ENCODE measurements at places on chromosomes 3 and 15.

- DNase-seq, result peak; percentile 16
Observed at GRCh38 chr15:47796830-47797229, 79.5 kb downstream of the SEMA6D start.

GRCh38 chr3:189338366-189338765 is 166.6 kb downstream of the TPRG1 start:
- DNase-seq, result peak; percentile 42

GRCh38 chr15:60961541-60962485 is 267.3 kb downstream of the RORA start:
- peak; percentile 47 for DNase-seq

DNA sequence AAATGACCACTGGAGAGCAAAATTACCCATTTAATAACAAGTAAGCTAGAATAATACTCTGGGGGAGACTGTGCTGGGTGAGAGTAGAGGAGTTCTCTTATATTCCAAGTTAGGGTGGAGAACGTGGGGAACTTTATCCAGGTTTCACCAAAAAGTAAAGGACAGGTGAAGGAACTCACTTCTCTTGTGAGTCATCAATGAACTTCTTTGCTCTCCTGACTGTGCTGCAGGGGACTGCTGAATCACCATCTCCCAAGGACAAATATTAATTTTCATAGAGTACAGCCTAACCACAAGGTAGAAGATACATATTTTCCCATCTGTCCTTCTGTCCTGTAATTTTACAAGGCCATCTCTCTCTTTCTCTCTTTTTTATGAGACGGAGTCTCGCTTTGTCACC is 8.3 kb upstream of the PDCD6IP start:
- DNase-seq, result no peak

DNA sequence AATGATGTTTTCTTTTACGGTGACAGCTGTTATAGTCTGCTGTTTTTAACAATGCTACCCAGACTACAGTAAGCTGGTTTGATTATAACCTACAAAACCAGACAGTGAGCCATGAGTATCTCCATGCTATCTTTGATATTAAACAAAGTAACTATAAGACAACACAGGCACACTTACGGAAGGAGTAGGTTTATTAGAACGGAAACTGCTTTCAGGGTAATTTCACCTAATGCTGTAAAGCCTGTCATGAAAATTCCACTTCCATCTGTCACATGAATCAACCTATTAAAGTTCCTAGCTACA is 33.0 kb downstream of the VPS13C start:
- no peak for DNase-seq

DNA sequence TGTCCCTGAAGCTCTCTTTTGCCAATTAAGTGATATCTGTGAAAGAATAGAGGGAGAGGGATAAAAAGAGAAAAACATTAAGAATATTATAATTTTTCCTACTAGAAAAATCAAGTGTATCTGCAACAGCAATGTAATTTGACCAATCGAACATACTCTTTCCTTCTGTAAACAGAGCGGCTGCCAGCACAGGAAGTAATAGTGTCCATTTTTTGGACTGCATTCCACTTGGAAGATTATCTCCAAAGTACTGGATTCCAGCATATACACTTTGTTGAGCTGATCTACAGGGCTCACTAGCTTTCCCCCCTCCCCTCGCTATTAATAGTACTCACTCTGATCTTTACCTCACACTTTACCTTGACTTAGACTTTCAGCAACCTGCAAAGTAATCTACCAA is 90.4 kb downstream of the SUCLG2 start:
- no peak for DNase-seq

- no peak for DNase-seq
Observed at GRCh38 chr3:49470714-49471420, 800 bp downstream of the DAG1 start.

GRCh38 chr15:43931119-43931518 is 104.3 kb downstream of the WDR76 start:
- peak; percentile 48 for DNase-seq

- DNase-seq, result no peak
Observed at GRCh38 chr3:122915300-122916055, 112.1 kb downstream of the SEMA5B start.

DNA sequence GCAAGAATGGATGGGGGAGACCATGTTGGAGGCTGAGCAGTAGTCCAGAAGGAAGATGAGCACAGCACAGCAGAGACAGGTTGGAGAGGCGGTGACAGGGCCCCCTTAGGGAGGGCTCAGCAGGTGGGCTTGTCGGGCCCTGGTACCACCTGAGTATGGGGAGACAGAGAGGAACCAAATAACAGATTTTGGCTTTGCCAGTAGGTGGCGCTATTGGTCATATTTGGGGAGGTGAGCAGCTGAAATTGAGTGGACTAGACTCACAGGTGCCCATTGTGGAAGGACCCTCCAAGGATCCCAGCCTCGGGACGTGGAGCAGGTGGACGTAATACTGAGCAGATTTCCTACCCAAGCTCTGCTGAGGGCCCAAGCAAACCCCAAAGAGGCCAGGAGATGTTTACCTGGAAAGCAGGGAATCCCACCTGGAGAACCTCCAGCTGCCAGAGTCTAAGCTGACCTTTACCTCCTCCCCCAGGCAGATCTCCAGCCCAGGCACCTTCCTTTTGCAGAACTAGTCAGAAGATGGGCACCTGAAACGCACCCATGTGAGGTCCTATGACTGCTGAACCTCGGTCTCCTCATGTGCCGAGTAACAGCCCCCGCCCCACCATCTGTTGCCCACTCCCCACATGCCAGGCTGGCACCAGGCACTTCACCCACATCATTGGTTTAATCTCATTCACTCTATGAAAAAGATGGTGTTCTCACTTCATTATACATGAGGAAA is 24.6 kb upstream of the CORO2B start:
- peak; percentile 66 for DNase-seq

- no peak for DNase-seq
Observed at GRCh38 chr3:50830451-50830850, 155.7 kb downstream of the DOCK3 start.

DNA sequence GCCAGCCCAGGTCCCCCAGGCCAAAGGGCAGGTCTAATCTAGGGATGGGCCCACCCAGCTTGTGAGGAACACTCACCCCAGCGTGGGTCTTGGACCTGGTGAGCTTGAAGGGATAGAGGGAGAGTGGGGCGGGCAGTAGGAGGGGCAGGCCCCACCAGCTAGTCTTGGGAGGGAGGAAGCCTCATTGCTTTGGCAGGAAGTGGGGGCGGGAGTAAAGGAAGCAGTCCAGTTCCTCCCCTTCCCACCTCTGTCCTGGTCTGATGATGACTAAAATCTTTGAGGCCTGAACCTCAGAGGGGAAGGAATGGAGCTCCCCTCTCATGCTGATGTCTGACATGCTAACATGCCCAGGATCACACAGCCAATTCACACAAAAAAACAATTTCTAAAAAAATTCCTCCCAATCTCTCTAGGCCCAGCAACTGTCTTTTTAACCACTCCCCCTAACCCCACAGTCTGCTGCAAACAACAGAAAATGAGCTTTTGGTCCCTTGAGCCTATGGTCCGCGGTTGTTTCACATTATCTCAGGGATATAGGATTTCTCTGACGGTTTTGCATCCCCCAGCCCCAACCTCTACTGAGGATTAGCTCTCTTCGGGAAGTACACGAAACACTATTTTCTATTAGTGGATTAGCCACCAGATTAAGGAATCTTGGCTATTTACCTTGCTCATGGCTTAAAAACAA is 30.7 kb upstream of the DUSP7 start:
- DNase-seq, result no peak

GRCh38 chr15:90207252-90207651 is 6.1 kb downstream of the SEMA4B start:
- no peak for DNase-seq

GRCh38 chr3:17032407-17033034 is 147.8 kb downstream of the PLCL2 start:
- DNase-seq, result no peak

- DNase-seq, result no peak
Observed at GRCh38 chr3:194161131-194162045, 25.4 kb downstream of the HES1 start.

DNA sequence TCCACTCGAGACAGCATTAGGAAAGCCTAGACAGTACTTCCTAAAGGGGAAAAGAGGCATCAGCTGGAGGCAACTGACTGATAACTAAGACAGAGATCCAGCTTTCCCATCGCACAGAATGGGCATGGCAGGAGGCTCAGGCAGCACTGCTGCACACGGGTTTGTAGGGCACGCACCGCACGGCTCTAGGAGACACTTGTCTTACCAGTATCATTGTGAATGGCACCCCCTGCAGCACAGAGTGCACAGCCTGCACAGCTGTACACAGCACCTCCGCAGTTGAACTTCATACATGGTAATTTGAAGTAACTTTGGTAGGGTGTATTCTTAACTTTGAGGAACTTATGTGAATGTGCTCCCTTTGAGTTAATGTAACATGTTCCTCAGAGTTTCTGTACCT is 281.6 kb downstream of the PLCL2 start:
- DNase-seq, result no peak

- DNase-seq, result no peak
Observed at GRCh38 chr3:148582126-148582525, 115.6 kb upstream of the AGTR1 start.

- no peak for DNase-seq
Observed at GRCh38 chr3:53555068-53555588, 60.7 kb downstream of the CACNA1D start.

GRCh38 chr3:150458001-150458400 is 49.9 kb downstream of the TSC22D2 start:
- no peak for DNase-seq

DNA sequence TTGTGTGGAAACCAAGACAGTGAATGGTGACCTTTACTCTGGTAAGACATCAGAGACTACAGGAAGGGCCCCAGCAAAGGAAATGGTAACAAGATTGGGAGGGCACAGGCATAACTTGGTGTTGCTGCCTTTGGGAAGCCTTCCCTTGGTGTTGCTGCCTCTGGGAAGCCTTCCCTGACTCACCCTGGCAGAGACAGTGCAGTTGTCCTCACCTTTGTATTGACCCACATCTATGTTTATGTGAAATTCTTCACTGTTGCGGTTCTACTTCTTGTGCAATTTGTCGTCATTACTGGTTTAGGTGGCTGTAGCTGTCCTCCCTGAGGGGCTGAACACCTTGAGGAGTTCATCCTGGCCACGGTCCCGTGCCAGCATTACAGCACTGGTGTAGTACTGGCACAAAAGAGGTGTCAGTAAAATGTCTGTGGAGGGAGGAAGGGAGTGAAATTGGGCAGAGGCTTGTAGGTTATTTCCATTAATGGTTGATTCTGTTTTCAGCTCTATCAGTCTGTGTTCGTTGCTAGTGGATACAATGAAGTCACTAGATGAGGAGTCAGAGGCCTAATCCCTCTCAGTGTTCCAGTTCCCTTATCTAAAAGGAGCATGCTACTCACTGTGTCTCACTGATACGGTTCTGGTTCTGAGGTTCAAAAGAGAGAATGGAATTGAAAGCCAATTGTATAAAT is 21.6 kb downstream of the IFT122 start:
- no peak for DNase-seq

- no peak for DNase-seq
Observed at GRCh38 chr15:86691091-86691663, 611.5 kb downstream of the AGBL1 start.

DNA sequence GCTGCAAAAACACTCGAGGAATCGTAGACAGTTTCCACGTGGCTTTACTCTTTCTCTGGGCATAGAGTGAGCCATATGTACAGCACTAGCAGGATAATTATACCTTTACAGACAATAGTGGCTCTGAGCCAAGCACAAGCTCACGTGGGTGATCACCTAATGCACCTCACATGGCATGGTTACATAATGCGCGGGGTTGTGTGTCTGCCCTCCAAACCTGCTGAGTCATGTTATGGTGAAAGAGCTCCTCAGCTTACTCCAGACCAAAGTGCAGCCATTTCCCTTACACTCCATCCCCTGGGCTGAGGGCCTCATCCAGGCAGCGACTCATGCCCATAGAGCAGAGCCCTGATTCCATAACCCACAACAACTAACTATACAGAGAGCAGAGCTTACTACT is 1458.4 kb upstream of the CADM2 start:
- DNase-seq, result no peak

DNA sequence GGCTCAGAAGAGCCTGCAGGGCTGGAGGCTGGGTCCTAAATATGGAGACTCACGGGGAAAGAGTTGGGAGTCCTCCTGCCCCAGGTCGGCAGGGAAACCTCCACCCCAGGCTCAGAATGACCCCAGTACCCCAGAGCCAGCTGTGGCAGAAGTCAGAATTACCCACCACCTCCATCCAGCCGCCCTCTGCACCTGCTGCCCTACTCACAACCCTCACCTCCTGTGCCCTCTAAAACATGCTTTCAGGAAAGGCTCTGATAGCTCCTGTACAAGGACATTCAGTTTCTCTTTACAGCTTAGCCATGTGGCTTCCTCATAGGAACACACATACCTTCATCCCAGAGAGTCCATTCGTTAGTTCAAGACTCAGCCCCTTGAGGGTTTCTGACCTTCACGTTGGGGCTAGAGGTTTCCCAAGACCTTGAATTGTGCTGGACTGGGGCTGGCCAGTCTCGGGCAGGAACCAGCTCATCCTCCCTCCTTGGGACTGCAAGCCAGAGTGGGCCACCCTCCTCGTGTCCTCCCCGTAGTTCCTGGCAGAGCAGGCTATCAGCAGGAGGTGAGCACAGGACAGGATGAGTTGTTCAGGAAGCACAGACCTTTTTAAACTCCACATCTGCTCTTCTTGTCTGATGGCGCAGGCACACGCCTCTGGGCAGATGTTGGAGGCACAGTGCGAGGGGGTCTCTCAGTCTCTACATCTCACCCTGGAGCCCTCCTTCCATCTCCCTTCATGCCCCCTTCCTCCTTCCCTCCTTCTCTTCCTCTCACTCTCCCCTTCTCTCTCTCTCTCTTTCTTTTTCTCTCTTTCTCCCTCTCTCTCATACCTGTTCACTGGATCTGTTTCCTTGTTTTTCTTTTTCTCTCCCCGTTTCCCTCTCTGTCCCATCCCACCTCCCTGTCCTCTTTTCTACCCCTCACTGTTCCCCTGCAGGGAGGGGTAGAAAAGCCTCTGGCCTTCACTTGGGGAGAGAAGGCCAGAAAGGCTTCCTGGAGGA is 55.9 kb upstream of the NR2C2 start:
- no peak for DNase-seq

- DNase-seq, result no peak
Observed at GRCh38 chr15:50876260-50876988, 32.1 kb upstream of the AP4E1 start.

- no peak for DNase-seq
Observed at GRCh38 chr15:39128746-39129145, 452.1 kb upstream of the THBS1 start.

- no peak for DNase-seq
Observed at GRCh38 chr3:150811984-150812383, 49.0 kb upstream of the SIAH2 start.

DNA sequence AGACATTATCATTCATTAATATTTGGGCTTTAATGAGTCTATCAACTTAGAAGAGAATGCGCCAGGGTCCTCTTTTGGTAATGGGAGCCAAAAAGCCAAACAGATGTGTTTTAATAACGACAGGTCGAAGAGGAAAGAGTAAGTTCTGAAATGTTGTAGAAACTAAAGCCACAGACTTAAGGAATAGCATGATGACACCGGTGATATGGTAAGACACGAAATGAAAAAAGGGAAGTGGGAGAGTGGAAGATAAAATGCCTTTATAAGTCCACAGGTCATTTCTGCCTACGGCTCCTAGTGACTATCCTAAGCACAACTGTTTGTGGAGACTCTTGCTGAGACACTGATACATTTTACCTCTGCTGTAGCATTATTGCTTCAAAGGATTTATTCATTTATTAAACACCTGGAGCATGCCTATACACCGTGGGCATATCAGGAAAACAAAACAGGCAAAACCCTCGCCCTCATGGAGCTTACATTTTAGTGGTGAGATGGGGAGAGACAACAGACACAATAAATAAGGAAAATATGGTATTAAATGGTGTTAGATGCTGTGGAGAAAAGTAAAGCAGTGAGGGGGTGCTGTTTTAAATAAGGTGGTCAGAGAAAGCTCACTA is 11.7 kb upstream of the CD47 start:
- DNase-seq, result no peak
